ENCODE measurements at places on chromosomes 11 and 22.
A peak's percentile ranks its signal among the peaks of the same experiment; 100 is the strongest.

DNA sequence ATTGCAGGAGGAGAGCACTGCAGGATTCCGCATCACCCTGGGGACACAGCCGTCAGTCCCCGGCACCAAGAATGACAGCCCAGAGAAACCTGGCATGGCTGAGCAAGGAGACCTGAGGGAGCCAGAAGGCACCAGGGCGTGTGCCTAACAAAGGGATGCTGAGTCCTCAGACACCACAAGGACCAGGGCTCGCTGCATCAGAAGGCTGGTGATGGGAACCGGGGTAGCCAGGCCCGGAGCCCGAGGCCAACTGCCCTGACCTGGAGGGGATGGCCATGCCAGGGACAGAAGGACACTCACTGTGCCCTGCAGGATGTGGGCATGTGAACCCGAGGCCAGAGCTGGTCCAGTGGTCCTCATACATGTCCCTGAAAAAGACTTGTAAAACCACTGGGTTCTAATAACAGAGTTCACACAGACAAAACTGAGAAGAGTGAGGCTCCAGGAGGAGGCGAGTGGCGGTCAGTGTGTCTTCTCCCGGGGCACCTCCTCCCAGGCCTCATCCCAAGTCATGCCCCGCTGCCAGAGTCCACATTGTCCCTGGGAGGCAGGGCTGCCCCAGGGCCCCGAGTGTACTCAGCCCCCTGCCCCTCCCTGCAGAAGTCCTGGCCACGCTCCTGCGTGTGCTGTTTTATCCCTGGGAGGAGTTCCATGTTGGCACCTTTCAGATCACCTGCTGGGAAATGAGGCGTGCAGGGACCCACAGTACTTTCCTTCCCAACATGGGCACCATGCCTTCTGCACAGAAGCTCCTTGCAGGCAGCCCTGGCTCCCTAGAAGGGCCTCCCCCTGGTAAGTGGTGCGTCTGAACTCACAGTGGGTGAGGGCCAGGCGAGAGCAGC, 42.5 kb downstream of the TBX1 start:
- DNase-seq: no peak

DNA sequence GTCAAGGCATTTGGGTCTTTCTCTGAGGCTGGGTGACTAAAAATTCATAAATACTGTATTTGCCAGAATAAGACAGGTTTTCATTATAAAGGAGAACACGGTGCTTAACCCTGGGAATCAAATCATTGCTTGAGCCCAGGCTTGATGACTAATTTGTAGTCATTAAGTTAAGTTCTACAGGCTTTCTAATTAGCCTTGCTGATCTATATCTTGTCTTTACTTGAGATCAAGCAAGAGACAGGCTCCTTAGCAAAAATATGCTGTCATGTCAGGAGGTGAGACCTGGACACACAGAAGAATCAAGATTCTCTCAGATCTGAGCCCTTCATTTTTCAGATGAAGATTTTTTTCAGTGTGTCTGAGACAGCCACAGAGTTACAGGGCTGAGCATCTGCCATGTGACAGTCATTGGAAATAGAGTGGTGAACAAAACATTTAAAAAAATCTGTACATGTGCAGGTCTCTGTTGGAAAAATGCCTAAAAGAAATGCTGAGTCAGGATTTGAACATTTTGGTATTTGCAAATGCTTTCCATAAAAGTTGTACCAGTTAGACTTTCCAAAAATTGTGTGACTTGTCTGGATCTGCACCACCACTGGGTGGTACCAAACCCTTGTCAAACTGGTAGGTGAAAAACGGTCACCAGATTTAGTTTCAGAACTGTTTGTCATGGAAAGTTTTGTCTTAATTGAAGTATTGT, 14.6 kb downstream of the ACAT1 start:
- DNase-seq: no peak

DNA sequence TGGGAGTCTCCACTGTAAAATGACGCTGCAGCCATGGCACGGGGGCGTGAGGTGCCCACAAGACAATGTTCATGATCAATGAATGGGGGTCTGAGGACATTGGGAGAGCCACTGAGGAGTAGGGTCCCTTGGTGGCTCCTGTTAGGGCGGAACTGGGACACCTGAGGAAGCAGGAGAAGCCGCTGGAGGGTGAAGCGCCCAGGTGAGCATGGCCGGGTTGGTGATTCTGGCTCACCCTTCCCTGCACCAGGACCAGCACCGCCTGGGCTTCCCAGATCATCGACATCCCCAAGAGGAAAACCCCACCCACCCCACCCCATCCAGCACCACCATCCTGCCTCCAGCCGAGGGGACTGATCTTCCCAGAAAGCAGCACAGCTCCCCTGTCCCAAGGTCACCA, 30.6 kb downstream of the SHANK2 start:
- DNase-seq: no peak

DNA sequence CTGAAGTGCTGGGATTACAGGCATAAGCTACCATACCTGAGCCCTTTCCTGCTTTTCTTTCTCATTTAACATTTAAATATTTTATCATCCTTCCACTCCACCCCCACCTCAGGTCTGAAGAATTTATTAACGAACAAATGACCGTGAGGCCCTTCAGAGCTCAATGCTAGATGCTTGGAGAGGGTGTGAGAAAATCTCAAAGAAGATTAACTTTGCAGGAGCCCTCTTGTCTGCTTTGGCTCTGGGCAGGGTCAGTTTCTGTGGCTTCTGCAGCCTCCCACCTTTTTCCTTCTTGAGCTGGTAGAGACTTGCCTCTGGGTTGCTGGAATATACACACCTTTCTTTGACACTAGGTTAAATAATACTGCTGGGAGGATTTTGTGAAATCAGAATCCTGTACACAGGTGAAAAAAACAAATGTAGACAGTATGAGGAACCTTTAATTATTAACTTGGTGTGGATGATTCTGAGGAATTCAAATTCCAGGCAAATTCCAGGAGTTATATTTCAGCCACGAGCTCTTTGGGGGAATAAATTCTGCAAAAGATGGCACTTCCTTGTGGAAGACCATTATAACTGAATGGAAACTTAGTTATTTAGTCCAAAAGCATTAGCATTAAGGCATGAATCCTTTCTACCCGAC, 3.4 kb upstream of the ZBTB44 start:
- no peak for DNase-seq

DNA sequence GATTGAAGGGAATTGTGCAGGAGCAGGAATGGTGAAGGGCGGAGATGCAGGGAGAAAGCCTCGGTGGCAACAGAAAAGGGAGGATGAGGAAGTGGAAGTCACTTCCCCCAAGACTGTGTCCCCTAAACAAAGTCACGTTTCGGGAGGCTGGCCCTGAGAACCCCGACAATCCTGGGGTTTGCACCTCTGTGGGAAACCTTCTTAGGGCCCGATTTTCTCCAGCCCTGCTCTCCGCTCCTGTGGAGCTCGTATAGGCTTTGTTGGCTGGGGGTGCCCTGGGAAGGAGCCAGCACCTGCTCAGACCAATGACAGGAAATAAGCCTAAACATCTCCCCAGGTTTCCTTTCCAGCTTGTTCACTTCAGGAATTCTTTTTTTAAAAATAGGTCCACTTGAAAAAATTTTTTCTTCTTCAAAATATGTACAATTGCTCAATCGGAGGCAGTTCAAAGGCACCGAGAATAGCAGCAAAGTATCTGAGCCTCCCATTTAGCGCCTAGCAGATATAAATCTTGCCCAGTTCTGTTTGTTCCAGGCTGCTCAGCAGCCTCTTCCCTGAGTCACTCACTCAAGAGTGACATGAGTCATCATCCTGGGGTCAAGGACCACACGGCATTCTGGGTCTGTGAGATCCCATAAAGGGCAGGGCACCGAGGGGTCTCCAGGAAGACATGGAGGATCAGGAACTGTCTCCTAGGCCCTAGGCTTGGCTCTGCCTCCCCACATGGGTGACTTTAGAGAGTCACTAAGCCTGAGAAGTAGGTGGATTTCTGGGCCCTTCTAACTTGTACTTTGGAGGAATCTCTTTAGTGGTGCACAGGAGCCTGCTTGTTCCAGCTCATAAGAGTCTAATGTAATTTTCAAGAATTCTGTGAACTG, 34.0 kb downstream of the IRAG1 start:
- DNase-seq: no peak

GRCh38 chr11:6604081-6604626, 580 bp downstream of the ILK start:
- peak; percentile 15 for DNase-seq

GRCh38 chr22:50660306-50660705, 12.3 kb upstream of the SHANK3 start:
- no peak for DNase-seq

GRCh38 chr11:693415-693831, 1.6 kb downstream of the DEAF1 start:
- DNase-seq: no peak

- DNase-seq: no peak
Observed at GRCh38 chr11:131533998-131534397, 163.6 kb downstream of the NTM start.

GRCh38 chr22:50671641-50672040, 982 bp upstream of the SHANK3 start:
- no peak for DNase-seq

DNA sequence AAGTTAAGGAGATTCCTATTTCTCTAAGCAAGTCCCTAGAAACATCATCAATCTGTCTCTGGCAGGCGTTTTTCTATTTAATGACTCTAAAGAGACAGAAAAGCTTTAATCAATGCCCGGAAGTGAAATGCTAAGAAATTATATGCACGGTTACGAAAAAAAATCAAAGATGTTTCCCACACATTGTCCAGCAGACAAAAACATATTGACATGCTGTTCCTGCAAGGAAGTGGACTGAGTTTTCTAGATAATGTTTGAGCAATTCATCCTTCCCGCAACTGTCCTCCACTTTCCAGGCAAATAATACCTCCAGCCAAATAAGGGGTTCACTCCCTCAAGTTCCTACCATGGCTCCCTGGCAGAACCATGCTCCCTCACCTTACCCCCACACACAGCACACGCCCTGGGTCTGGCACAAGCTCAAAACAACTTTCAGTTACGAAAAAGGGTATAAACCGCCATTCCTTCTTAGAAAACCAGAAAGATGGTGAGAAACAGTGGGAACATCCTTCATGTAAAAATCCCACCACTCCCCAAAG, 29.6 kb downstream of the GALNT18 start:
- no peak for DNase-seq

DNA sequence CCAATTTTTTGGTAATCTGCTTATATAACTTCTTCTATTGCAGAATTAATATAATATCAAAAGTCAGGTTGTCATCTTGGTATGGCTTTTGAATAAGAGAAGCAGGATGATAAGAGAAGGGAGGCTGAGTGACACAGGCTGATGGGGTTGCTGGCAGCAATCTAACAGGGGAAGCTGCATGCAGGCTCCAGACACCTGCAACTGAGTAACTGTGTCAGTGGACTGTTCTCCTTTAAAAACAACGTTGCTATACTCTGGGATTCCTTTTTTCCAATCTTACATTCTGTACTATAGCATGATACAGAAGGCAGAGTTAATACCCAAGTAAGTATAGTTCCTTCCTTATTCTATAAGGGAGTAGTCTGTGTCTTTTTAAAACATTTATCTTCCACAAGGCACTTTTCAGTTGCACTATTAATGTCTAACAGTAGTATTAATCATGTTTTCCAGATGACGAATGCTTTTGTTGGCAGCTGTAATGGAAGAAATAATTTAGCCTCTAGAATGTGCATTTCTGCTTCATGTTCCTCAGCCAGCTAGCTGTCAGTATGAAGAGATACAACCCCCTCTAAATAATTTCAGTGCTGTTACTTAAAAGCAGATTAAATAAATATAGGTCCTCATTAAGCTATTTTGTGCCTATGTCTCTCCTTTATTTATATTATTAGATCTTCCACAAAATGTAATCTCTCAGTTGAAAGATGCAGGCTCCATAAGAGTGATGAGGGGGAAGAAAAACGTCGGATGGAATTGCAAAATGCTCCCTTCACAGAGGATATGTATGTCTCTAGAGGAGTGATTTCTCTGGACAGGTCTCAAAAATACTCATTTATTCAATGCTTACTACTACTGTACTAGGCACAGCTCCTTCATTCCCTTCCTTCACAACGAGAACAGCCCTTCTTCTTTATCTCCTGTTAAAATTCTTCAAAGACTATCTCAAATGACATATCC, 50.8 kb downstream of the ATG16L2 start:
- DNase-seq: no peak

- no peak for DNase-seq
Observed at GRCh38 chr11:61125310-61125684, 23.0 kb downstream of the CD5 start.

Data from NCI-H510A treated with DMSO at 0.1 percent for 48 hours (cell line).